NCI-H187 (cell line): ENCODE measurements at places on chromosomes 5 and 9.

GRCh38 chr9:32340361-32340760, 44.1 kb upstream of the ACO1 start:
- no peak for DNase-seq

DNA sequence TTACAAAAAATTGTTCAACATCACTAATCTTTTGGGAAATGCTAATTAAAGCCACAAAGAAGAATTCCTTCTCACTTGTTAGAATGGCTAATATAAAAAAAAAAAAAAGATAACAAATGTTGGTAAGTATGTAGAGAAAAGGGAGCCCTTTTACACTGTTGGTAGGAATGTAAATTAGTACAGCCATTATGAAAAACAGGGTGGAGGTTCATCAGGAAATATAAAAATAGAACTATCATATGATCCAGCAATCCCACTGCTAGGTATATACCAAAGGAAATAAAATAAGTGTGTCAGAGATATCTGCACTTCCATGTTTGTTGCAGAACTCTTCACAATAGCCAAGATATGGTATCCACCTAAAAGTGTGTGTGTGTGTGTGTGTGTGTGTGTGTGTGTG, 83.5 kb upstream of the RGMB start:
- no peak for DNase-seq

- no peak for DNase-seq
Observed at GRCh38 chr9:116504893-116505480, 182.1 kb upstream of the TRIM32 start.

GRCh38 chr5:59356813-59357380, 536.6 kb downstream of the PDE4D start:
- DNase-seq: no peak

GRCh38 chr5:123181394-123181801, 92.4 kb downstream of the PRDM6 start:
- no peak for DNase-seq

GRCh38 chr9:1303932-1304331, 253.8 kb downstream of the DMRT2 start:
- no peak for DNase-seq

DNA sequence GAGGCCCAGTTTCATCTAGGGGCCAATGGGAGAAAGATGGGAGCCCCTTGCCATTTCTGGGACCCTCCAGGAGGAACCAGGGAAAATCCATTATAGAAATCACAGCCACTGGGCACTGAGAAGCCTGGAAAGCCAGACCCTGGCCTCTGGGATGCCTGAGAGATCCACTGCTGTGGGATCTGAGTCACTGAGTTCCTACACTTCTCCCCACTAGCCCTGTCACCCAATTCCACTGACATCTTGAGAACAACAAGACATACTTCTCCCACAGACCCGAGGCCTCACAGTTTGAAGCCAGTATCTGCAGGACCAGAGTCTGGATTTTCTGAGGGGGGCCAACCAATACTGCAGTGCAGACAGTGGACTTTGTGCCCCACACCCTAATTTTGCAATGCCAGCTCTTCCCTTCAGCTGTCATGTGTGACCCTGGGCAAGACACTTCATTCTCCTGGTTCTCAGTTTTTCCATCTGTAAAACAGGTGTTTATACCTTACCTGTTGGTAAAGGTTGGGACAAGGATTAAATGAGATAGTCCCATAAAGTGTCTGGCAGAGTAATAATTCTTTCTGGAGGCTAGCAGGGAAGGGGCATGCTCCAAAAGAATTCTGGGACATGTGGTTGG, 46.5 kb downstream of the CXXC5 start:
- DNase-seq: no peak

DNA sequence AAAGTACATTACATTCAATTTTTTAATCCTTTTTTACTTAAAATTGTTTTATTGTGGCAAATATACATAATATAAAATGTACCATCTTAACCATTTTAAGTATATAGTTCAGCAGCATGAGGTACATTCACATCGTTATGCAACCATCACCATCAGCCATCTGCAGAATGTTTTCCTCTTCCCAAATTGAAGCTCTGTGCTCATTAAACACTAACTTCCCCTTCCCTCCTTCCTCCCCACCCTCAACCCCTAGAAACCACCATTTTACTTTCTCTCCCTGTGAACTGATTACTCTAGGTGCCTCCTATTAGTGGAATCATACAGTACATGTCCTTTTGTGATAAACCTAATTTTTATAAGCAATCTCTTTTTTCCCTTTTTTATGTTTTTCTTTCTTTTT, 15.6 kb downstream of the TEX53 start:
- DNase-seq: no peak

GRCh38 chr5:140875085-140876065, at the start of gene PCDHA12:
TSS of gene PCDHA12 (plus strand) at chr5:140875308. CDS start at chr5:140875473, 165 bp downstream.
- DNase-seq: no peak

GRCh38 chr5:111703662-111704061, 53.3 kb downstream of the NREP start:
- no peak for DNase-seq

DNA sequence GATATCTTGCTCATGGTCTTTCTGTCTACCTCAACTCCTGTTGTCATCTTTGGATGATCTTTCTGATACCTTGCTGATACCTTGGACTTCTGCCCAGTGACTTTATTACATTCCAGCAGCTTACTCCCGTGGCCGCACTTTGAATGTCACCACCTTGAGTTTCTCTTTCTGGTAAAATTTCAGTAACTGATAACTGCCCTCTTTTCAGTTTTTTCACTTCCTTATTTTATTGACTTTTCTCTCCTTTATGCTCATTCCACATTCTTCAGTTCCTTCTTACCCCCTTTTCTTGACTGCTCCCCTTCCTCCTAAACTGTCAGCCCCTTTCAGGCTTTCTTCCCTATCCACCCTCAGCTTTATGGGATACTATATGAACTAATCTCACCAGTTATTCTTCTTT, 7.0 kb upstream of the FBXO4 start:
- DNase-seq: no peak

DNA sequence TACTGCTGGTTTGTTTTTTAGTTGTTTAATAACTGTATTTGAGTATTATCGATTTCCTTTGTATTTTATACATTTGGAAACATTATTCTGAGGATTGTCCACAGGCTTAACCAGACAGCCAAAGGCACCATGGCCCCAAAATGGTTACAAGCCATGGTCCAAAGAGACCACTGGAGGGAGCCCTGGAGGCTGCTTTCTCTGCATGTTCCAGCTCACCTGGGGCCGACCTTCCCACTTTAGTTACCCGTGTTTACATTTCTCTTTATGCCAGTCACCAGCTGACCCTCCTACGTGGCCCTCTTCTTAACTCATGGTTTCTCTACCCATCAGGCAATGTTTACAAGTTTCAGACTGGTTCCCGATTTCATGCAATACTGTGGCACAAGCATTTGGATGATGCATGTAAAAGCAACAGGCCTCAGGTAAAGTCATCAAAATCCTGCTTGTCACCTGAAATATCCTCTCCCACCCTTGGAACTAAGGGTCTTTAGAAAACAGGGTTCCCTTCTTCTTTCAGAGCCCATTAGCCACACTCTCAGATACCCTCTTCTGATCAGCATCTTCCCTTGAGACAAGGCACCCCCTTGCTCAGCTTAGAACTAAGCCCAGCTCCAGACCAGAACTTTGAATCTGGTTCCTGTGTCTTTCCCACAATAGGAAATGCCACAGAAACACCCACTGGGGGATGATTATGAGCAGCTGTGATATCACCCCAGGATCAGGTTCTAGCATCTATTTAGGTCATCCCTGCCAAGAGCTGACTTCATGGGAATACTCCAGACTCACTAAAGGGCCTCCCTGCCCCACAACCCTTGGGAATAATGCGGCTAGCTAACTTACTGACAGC, 49.9 kb upstream of the GARNL3 start:
- DNase-seq: peak; percentile 37

DNA sequence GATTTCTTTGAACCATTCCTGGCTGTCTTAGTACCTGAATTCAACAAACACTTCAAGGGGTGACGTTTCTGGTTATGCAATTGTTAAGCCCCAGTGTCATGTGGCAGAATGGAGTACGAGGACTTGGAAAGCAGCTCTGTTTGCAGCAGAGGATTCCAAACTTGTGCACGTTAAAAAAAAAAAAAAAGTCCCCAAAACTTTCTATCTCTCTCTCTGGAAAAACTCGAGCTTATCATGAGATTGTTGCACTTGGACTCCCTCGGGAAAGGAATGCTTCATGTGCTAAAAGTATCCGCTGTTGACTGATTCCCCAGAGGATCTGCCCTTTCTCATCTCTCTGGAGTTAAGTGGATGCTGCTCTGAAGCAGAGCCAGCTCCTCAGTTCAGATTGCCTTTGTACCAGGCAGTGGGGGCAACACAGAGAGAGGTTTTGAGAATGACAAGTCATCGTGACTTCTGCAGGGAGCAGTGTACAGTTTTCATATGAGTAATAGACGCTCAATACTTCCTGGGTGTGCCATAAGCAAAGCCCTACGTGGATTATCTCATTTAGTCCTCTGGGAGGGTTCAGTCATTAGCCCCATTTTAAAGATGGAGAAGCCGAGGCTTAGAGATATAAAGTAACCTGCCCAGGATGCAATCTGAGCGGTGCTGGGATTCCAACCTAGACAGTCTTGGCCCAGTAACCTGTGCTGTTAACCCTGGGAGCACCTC, 28.1 kb downstream of the TMOD1 start:
- DNase-seq: peak; percentile 3

DNA sequence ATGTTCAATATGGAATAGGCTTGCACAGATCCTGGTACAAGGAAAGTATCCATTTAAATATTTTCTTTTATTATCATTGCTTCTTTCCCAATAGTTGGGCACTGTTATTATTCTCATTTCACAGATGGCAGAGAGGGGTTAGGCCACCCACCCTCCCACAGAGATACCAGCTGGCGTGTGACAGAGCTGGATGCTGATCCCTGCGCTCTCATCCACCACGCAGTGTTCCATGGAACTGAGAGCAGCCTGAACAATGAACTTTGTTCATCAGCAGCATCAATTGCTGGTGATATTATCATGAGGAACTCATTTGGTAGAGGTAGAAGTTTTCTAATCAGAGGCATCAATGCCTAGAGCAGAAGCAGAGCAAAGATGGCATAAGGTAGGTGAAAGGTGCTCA, 227.9 kb downstream of the ESM1 start:
- DNase-seq: no peak

DNA sequence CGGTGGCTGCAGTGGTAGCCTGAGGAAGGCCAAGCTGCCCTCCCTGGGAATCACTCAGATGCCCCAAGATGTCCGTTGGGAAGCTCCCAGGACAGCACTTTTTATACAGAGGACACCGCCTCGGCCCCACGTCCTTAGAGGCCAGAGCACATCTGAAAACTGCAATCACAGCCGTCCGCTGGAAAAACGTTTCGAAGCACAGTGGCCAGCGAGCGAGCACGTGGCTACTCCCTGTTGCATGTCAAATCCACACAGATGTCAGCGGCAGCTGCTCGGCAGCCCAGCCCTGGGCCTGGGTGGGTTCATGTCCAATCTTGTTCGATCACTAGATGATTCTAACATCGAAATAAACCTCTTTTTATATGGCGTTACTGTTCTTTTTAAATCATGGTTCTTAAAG, 8.9 kb downstream of the PPP1R26 start:
- DNase-seq: no peak

GRCh38 chr5:89457411-89458331, 574.7 kb upstream of the MEF2C start:
- no peak for DNase-seq

DNA sequence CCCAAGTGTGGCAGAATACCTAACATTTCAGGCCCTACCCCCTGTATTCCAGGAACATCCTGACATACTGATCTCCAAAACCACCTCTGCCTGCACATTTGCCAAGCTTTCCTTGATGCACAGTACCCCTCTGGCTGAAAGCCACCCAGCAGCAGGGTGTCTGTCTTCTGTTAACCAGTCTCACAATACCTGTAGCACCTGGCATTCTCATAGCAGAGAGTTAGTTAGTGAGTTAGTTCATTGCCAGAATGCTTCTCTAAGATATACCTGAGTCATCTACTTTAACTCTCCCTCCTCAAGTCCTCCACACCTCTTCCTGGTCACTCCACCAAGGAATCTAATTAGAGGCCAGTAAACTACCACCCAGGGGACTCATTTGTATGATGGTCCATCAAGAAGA, 46.1 kb upstream of the IL7R start:
- no peak for DNase-seq

- DNase-seq: no peak
Observed at GRCh38 chr9:20065796-20066700, 277.2 kb upstream of the SLC24A2 start.

- DNase-seq: no peak
Observed at GRCh38 chr5:179472641-179473040, 77.7 kb upstream of the RUFY1 start.

- DNase-seq: no peak
Observed at GRCh38 chr5:38466424-38467189, 89.8 kb downstream of the LIFR start.

- no peak for DNase-seq
Observed at GRCh38 chr5:77463905-77464304, 28.2 kb downstream of the WDR41 start.

DNA sequence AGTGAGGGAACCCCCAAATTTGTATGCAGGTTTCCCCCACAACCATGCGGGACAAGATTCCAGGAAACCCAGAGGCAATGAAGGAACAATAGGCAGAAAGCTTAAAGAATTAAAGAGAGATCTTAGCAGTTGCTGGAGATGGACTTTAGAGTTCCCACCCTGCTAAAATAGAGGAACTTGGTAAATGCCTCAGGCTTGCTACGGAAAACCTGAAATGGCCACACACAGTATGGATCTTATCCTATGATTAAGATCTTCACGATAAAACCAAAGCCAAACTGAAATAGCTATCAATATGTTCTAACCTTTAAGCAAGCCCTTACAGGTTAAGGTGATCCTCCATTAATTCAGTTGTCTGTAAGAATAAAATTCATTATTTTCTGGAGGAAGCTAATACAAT, 148.3 kb downstream of the RANBP17 start:
- no peak for DNase-seq

DNA sequence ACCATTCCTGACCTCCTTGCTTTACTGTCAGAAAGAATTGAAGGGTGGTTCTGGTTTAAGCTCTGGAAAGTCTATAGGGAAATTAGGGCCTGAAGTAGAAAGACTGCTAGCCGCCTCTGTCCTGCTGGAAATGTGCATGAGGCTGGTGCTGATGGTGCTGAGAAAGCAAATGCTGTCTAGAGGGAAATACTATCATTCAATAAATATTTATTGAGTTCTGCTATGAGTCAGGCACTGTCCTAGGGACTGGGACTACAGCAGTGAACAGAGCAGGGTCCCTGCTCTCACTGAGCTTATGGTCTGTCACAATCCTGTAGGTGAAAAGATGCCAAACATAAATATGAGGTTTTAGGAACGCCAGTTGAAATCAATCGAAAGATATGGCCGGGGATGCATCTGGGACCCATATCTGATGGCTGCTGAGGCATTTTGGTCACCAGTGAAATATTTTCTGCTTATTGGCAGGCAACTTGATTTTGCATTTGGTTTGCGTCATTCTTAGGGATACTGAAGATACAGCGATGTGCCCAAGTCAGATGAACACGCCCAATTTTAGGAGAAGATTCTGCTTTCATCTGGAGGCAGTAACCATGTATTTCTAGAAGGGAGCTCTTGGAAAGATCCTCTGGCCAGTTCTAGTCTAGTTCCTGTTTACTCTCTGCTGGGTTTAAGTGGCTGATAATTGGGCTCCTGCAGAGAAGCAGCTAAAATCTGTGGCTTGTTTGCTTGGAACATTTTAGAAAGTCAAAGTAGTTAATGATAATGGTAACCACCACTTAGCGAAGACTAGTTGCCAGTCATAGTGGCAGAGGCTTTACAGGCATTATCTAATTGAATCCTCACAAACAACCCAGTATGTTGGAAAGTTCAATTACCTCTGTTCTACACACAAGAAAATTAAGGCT, 73.3 kb downstream of the INSYN2B start:
- DNase-seq: no peak
